ENCODE measurements at places on chromosomes 5 and 9.
A peak's percentile ranks its signal among the peaks of the same experiment; 100 is the strongest.

- no peak overlapping the region for H3K27ac ChIP-seq
- no peak for DNase-seq
- no peaks in the 10 kb centered on the region for H3K36me3 ChIP-seq
- H3K27me3 ChIP-seq = peaks cover 4% of the 10 kb centered on the region
- peaks cover 4% of the 10 kb centered on the region for H3K4me1 ChIP-seq
Observed at GRCh38 chr9:4604678-4605095, 57.4 kb upstream of the PLPP6 start.

DNA sequence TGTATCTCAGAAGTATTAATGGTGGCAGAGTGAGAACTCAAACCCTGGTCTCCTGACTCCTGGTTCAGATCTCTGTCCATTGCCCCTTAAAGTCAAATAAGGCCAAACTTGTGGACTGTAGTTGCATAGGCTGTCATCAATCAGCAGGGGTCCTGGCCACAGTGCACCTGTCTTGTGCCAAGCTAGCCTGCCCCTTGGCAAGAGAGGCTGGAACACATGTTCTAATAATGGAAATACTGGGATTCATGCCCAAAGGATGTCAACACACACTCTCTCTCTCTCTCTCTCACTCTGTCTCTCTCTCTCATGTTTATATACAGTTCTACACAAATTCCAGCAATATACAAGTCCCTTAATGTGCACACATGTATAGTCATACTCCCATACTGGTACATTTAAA is 44.3 kb downstream of the GLRA1 start:
- H3K36me3 ChIP-seq = no peaks in the 10 kb centered on the region
- no peak overlapping the region for H3K27ac ChIP-seq
- no peaks in the 10 kb centered on the region for H3K4me1 ChIP-seq
- no peak for DNase-seq

DNA sequence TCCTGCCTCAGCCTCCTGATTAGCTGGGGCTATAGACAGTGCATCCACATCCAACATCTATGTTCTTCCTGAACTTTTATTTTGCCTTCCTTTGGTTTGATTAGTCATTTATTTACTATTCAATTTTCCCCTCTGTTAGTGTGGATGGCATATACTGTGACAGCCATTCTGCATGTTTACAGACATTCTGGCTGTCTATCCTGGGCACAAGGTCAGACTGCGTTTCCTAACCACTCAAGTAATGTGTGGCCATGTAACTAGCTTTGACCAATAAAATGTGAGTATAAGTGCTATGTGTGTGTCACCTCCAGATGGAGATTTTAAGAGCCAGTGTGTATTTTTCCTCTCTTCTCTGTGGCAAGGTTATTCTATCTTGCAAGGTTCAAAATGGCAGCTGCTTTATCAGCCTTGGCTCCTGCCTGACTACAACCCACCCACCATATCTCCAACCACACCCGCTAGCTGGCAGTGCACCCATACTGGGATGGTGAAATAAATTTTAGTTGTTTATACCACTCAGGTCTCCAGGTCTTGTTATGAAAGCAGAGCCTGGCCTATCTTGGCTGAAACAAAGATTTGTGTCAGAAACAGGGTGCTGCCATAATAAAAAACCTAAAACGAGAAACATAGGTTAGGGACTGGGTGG is 32.2 kb downstream of the PDE6A start:
- H3K27me3 ChIP-seq = peaks cover 17% of the 10 kb centered on the region
- peaks cover 3% of the 10 kb centered on the region for H3K4me1 ChIP-seq
- DNase-seq = no peak
- H3K4me3 ChIP-seq = no peak overlapping the region
- no peak overlapping the region for H3K27ac ChIP-seq

GRCh38 chr5:32027717-32028458 is 146.2 kb downstream of the GOLPH3 start:
- H3K27me3 ChIP-seq = peaks cover 2% of the 10 kb centered on the region
- H3K4me3 ChIP-seq = no peak overlapping the region
- DNase-seq = no peak
- no peak overlapping the region for H3K27ac ChIP-seq
- H3K36me3 ChIP-seq = no peaks in the 10 kb centered on the region

DNA sequence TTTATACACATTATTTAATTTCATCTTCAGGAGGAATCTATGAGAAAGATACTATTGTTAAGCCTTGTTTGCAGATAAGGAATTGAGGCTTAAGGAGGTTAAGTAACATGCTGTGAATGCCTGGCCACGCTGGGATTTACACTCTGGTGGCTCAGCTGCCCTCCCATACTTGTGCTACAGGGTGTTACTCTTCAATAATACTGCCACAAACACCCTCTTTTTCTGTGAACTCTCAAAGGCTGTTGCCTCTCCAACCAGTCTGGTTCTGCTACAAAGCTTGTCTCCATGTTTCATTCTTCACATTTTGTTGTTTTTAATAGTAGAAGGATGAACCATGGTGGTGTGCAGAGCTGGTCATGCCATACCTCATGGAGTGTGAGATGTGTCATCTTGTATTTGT is 76.7 kb upstream of the TNFAIP8 start:
- no peak for DNase-seq
- peak overlapping the region; percentile 6 for H3K4me3 ChIP-seq
- H3K4me1 ChIP-seq = peaks cover 98% of the 10 kb centered on the region
- H3K27me3 ChIP-seq = no peaks in the 10 kb centered on the region

GRCh38 chr5:51395245-51395644 is 12.0 kb downstream of the ISL1 start:
- H3K4me3 ChIP-seq = no peak overlapping the region
- DNase-seq = no peak
- H3K4me1 ChIP-seq = no peaks in the 10 kb centered on the region
- H3K27me3 ChIP-seq = peaks cover 61% of the 10 kb centered on the region
- no peak overlapping the region for H3K27ac ChIP-seq
- H3K36me3 ChIP-seq = no peaks in the 10 kb centered on the region

GRCh38 chr9:132806306-132806705 is 71.8 kb downstream of the AK8 start:
- H3K4me1 ChIP-seq = peaks cover 28% of the 10 kb centered on the region
- peaks cover 17% of the 10 kb centered on the region for H3K27me3 ChIP-seq
- H3K27ac ChIP-seq = no peak overlapping the region

- H3K4me1 ChIP-seq = peaks cover 6% of the 10 kb centered on the region
- H3K4me3 ChIP-seq = no peak overlapping the region
- H3K27me3 ChIP-seq = no peaks in the 10 kb centered on the region
Observed at GRCh38 chr5:172266071-172266675, 17.4 kb downstream of the UBTD2 start.

DNA sequence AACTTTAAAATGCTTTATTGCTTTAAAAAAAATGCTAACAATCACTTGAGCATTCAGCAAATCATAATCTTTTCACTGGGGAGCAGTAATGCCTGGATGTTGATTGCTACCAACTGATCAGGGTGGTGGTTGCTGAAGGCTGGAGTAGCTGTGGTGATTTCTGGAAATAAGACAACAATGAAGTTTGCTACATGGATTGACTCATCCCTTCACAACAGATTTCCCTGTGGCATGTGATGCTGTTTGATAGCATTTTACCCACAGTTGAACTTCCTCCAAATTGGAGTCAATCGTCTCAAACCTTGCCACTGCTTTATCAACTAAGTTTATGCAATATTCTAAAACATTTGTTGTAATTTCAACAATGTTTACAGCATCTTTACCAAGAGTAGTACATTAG is 83.3 kb downstream of the MLLT3 start:
- peaks cover 8% of the 10 kb centered on the region for H3K36me3 ChIP-seq
- H3K4me3 ChIP-seq = no peak overlapping the region
- no peak for DNase-seq
- H3K27ac ChIP-seq = no peak overlapping the region
- no peaks in the 10 kb centered on the region for H3K4me1 ChIP-seq
- H3K27me3 ChIP-seq = no peaks in the 10 kb centered on the region

DNA sequence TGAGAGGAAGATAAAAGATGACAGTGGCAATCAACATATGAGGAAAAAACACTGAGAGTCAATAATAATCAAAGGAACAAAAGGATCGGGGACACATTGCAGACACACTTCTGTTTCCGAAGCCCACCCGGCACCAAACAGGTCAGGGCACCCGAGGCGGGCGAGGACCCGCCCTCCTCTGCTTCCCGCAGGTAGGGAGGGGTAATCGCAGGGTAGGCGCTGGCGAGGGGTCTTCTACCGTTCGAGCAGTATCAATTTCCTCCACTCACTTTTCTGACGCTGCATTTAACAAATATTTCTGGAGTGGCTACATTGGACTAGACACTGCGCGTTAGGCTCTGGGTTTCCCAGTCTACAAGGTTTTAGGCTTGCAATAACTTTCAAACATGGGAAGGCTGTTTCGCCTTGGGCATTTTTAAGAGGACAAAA is 1.3 kb downstream of the TXN start:
- H3K36me3 ChIP-seq = peaks cover 13% of the 10 kb centered on the region
- peak overlapping the region; percentile 92 for H3K27ac ChIP-seq
- H3K4me3 ChIP-seq = peak overlapping the region; percentile 92
- peak; percentile 17 for DNase-seq
- H3K27me3 ChIP-seq = no peaks in the 10 kb centered on the region

- peaks cover 84% of the 10 kb centered on the region for H3K4me1 ChIP-seq
- H3K27ac ChIP-seq = peak overlapping the region; percentile 91
- peak; percentile 75 for DNase-seq
- peak overlapping the region; percentile 91 for H3K4me3 ChIP-seq
Observed at GRCh38 chr5:180803181-180804128, 849 bp upstream of the MGAT1 start.

GRCh38 chr5:57853929-57854697 is 371.5 kb upstream of the ACTBL2 start:
- H3K4me1 ChIP-seq = no peaks in the 10 kb centered on the region
- no peak for DNase-seq
- H3K36me3 ChIP-seq = no peaks in the 10 kb centered on the region
- H3K27me3 ChIP-seq = no peaks in the 10 kb centered on the region
- H3K27ac ChIP-seq = no peak overlapping the region

GRCh38 chr9:6367128-6367890 is 39.1 kb downstream of the TPD52L3 start:
- H3K4me1 ChIP-seq = no peaks in the 10 kb centered on the region
- H3K36me3 ChIP-seq = peaks cover 2% of the 10 kb centered on the region
- no peak for DNase-seq

- H3K4me1 ChIP-seq = no peaks in the 10 kb centered on the region
- no peak overlapping the region for H3K4me3 ChIP-seq
- H3K36me3 ChIP-seq = no peaks in the 10 kb centered on the region
Observed at GRCh38 chr9:87343816-87344430, 153.7 kb upstream of the DAPK1 start.

- peaks cover 24% of the 10 kb centered on the region for H3K4me1 ChIP-seq
- DNase-seq = no peak
- no peak overlapping the region for H3K27ac ChIP-seq
- peaks cover 82% of the 10 kb centered on the region for H3K36me3 ChIP-seq
Observed at GRCh38 chr5:135342551-135342875, 56.5 kb downstream of the MACROH2A1 start.

DNA sequence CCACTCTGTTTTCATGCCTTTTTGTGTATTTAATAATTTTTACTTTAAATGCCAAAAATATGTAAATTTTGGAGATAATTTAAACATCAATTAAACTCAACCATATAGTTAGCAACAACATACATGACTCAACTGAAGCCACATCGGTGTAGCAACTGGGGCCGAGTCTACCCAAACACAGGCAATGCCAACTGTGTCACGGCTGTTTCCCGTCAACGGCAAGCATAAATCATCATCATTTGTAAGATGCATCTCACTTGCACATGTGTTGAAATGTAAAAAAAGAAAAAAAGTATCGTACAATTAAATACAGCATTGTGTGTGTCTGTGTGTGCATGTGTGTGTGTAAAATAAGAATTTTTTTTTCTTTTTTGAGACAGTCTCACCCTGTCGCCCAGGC is 160.1 kb upstream of the TAS2R1 start:
- no peak overlapping the region for H3K27ac ChIP-seq
- no peaks in the 10 kb centered on the region for H3K36me3 ChIP-seq
- H3K4me1 ChIP-seq = no peaks in the 10 kb centered on the region
- H3K4me3 ChIP-seq = no peak overlapping the region
- no peaks in the 10 kb centered on the region for H3K27me3 ChIP-seq
- no peak for DNase-seq

GRCh38 chr9:38092200-38092524 is 23.1 kb upstream of the SHB start:
- no peak for DNase-seq
- no peaks in the 10 kb centered on the region for H3K4me1 ChIP-seq

DNA sequence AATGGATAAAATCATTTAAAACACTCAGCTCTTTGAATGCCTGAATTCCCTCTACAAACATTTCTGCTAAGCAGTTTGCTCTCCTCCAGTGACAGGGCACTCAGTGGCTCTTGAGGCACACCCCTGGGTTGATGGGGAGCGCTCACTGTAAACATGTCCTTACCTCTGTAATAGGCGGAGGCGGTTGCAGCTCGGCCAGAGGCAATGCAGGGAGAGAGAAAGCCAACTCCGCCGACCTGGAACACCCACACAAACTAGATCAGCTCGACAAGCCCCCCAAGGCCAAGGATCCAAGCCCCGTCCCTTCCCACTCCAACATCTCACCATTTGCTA is 329 bp downstream of the CDC23 start:
- H3K27me3 ChIP-seq = no peaks in the 10 kb centered on the region
- no peak for DNase-seq
- peaks cover 19% of the 10 kb centered on the region for H3K36me3 ChIP-seq
- H3K4me3 ChIP-seq = peak overlapping the region; percentile 99
- H3K4me1 ChIP-seq = peaks cover 29% of the 10 kb centered on the region
- H3K27ac ChIP-seq = peak overlapping the region; percentile 93

DNA sequence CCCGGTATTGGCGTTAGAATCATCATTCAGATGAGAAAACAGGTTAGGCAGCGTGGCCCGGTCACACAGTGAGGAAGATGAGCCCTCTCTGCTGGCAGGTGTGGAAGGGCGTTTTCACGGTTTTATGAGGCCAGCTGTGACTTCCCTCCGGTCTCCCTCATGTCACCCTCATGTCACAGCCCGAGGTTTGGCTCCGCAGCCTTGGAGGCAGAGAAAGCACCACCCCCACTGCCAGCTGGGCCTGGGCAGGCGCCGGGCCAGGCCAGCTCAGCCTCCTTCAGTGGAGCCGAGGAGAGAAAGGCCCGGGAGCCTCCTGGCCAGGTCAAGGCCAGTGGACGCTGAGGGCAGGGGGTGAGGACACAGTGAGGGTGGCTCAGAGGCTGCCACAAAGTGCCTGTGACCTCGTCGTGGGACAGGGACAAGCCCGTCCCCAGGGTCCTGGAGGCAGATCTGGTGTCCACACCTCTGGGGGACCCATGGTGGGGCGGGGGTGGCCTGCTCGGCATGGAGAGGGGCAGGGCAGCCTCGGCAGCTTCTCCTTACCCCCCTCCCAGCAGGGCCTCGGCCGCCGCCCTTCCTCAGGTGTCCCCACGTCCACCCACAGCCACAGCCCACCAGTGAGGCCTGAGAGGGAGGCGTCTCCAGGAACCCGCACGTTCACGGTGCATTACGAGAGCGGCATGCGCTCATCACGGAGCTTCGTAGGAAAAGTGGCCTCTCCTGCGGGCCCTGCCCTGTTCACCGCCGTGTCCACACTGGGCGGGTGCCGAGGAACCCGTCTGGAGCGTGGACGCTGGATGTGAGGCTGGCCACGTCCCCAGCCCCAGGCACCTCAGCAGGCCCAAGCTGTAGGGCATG is 32.2 kb downstream of the EXD3 start:
- no peak overlapping the region for H3K27ac ChIP-seq
- H3K36me3 ChIP-seq = peaks cover 8% of the 10 kb centered on the region
- no peak for DNase-seq
- H3K4me1 ChIP-seq = no peaks in the 10 kb centered on the region
- no peaks in the 10 kb centered on the region for H3K27me3 ChIP-seq
- H3K4me3 ChIP-seq = no peak overlapping the region

- peaks cover 64% of the 10 kb centered on the region for H3K4me1 ChIP-seq
- peak overlapping the region; percentile 48 for H3K4me3 ChIP-seq
- DNase-seq = no peak
- H3K27me3 ChIP-seq = no peaks in the 10 kb centered on the region
- peaks cover 9% of the 10 kb centered on the region for H3K36me3 ChIP-seq
Observed at GRCh38 chr5:95923918-95924544, 37.6 kb downstream of the ELL2 start.
